NCI-H460 (cell line): ENCODE measurements at places on chromosomes 3 and 15. TPM values are rescaled to one million over a fixed set of nuclear protein-coding genes. Genes with fewer than 3 reads are reported as not detected.

ZNF662 gene
- not detected in 2 replicates for total RNA-seq

EPHB3 gene
- not detected in 2 replicates for total RNA-seq

GOLGA8G gene
- not detected in 2 replicates for total RNA-seq

PLAAT1 gene
- 2.2 and 3.7 TPM in 2 replicates for total RNA-seq

SCN11A gene
- total RNA-seq = not detected in 2 replicates

ATP13A5 gene
- total RNA-seq = not detected in 2 replicates

DNA sequence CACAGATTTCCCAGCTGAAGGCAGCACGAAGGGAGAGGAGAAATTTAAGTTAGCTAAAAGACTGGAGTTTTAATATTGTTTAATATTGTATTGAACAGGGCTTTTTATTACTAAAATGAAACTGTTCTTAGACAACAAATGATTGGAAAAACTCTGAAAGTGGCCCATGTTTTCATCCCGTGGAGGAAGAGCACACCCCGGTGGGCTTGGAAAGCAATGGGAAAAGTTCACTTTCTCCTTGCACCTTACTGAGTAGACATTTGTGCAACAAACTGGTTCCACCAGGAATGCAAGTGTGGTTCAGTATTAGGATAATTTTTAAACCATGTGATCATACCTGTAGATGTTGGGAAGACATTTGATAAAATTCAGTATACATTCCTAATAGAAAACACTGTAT is 8.2 kb upstream of the ESYT3 start:
- DNase-seq = no peak

- no peak for DNase-seq
Observed at GRCh38 chr3:124510290-124510689, 220.0 kb upstream of the UMPS start.

GRCh38 chr3:25354071-25354470 is 74.0 kb upstream of the RARB start:
- DNase-seq = no peak

- no peak for DNase-seq
Observed at GRCh38 chr3:185200639-185201038, 47.8 kb upstream of the C3orf70 start.

- DNase-seq = no peak
Observed at GRCh38 chr15:54707805-54708752, 488.7 kb downstream of the RSL24D1 start.

GRCh38 chr3:16378415-16378814 is 113.4 kb downstream of the OXNAD1 start:
- DNase-seq = no peak

DNA sequence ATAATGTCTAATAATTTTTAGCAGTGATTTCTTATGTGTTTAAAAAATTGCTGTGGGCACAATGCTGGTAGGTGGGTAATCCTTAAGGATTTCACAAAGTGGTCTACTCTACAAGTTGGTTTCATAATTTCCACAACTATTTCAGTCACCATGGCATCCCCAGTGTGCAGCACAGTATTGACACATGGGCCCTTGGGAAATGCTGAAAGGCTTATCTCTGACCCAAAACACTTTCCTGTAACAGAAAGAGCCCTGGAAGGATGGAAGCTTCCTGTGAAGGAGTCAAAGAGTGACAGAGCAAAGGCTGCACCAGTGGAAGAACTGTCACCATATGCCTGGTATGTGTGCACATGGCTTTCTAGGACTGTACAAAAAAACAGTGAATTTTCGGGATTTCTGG is 153.7 kb downstream of the ANO10 start:
- no peak for DNase-seq

- DNase-seq = no peak
Observed at GRCh38 chr3:16504242-16504641, 9.3 kb downstream of the RFTN1 start.

- DNase-seq = no peak
Observed at GRCh38 chr3:46965151-46965550, 11.4 kb downstream of the CCDC12 start.

DNA sequence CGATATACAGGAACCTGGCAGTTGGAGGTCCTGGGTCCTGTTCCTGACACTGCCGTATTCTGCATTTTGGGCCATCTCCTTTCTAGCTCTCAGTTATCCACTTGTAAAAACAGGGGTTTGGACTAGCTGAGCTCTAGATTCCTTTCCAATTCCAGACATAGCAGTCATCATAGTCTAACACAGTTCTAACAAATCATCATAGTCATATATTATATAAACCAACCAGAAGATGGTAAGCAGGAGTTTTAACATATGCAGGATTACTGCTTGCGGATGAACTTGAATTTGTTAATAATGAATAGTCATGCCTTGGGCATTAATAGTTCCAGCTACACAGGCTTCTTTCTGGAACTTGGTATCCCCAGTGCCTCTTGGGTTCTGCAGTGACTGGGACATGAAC is 26.6 kb downstream of the MASP1 start:
- no peak for DNase-seq

DNA sequence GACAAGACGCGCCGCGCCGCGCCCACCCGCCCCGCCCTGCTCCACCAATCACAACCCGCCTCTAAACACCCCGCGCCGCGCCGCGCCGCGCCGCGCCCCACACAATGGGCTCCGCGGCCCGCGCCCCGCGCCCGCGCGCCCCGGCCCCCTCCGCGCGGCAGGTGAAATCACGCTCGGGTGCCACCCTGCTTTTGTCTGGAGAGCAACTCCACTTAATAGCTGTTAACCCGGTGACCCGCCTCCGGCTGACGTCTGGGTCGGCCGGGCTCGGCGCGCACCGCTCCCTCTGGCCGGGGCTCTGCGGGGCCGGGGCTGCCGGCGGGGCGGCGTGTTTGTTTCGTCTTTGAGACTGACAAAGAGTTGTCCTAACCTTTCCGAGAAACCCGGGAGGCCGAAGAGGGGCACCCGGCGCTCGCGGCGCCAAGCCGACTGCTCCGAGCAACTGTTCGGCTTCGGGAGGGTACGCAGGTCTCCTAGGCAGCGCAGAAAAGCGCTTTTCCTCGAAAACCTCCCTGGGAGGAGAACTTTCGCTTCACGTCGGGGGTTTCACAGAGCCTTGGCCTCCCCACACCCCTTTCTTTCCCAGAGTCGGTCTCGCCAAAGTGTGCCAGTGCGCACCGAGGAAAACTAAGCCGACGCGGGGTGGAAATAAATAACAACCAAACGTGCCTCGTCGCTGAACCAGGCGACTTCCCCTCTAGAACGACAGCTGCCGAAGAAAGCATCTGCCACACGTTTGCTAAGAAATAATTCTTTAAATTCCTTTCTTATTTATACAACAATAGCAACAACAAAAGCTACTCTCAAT is 518.4 kb downstream of the FOXP1 start:
- DNase-seq = no peak
